NCI-H1105 treated with DMSO at 0.1 percent for 48 hours (cell line): ENCODE measurements at places on chromosomes 1 and 21.

DNA sequence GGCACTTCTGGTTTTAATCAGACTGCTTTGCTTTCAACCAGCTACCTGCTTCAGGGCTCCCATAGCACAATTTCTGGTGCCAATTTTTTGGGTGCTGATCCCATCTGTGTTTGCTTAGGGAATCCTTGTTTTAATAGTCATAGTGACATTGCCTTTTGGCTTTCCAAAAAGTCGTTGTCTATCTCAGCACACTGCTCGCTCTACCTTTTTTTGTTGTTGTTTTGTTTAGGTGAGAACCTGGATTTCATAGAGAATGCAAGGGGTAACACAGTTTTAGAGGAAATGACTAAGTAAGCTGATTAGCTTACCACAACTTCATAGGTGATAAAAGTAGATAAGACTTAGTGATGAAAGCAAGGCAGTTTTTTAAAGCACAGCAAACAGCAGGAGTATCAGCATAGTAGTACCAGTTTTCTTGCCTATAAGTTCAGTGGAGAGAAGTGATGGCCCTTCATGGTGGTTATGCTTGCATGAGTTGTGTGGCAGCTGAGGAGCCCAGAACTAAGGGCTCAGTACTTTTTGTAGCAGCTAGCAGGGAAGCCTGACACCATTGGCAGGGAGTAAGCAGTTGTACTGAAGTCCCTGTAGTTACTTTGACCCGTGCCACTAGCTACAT, 31.3 kb downstream of the NEK7 start:
- DNase-seq: no peak

DNA sequence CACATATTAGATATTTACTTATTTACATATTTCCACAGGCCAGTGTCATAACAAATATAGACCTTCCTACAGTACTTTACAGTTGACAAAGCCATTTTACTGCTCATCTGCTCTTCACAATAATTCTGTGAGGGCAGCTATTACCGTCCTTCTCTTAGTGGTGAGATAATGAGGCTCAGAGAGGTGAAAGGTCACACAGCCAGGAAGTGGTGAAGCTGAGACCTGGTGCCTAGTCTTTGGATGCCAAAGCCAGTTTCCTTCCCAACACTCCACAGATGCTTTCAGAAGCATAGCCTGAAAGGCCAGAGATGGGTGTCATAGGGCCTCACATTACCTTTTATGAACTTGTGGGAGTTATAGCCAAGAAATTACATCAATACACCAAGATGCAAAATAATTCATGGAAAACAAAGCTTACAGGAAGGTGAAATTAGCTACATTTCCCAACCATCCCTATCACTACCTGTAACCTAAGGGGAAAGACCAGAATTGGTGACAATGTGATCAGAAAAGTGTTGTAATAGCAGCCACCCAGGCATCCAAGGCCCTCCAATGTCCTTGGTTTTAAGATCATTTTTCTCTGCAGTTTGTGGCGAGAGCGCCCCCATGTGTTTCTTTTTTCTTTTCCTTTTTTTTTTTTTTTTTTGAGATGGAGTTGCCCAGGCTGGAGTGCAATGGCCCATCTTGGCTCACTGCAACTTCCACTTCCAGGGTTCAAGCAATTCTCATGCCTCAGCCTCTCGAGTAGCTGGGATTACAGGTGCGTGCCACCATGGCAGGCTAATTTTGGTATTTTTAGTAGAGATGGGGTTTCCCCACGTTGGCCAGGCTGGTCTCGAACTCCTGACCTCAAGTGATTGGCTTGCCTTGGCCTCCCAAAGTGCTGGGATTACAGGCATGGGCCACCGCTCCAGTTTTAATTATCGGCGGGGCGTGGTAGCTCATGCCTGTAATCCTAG, 26.5 kb upstream of the RPL11 start:
- DNase-seq: peak; percentile 39

DNA sequence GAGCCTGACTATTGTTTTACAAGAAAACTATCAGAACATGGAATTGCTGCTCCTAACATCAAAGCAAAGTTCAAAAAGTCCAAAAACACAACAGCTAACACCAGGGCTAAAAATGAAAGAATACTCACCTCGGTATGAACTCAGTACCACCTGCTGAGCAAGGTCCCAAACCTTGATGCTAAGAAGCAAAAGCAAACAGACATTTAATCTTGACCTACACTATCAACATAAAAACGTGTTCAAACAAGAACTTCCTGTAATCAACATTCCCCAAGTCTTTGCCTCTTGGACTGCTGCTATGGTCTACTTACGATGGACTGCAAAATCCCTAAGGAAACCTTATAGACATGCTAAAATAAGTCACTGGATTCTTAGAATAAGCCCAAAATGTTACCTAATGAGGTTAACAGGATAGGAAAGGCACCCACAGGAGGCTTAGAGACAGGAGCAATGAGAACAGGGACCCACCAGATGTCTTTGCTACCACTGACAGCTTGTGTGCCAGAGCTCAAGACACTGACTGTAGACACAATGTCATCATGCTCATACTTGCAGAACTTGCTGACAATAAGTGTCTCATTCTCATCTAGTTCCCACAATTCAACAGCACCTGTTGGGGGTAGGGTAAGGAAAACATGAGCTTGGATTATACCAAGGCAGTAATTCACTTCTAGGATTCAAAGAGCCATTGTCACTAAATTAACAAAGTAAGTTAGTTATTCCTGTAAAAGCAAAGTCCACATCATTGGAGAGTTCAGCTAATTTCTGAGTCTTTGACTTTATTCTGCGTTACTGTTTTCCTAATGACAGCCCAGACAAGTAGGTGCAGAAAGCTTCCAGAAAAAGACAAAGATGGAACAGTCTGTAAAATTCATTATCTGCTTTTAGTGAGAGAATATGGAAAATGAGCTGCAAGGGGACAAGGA, 1.8 kb downstream of the WDR77 start:
- DNase-seq: no peak

DNA sequence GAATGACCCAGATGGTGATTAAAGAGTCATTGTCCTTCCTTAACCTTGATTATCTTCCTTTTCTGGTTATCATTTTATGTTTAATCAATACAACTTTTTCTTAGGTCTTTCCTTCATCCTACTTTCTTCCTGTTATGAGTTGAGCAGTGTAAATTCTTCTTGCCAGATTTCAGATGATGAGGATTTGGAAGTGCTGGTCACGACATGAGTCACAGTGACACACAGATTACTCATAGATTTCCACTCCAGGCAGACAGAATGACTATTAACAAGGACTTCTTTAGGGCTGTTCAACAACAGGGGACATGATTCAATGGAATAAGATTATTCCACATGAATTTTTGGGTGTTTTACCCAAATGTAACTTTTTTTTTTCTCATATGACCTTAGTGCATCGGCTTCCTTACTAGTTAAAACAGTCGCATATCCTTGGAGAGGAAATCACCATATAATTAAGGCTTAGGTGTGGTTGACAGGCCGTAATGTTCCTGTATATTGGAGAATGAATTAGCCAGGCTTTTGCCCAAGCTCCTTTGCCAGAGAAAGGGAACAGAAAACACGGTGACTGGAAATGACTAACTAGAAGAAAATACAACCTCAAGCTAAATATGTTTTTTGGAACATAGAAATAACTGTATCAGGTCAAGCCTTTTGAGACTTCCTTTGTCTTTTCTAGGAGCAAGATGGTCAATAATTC, 44.2 kb downstream of the PRRX1 start:
- DNase-seq: no peak

GRCh38 chr1:83929184-83929583, 69.7 kb downstream of the TTLL7 start:
- no peak for DNase-seq

DNA sequence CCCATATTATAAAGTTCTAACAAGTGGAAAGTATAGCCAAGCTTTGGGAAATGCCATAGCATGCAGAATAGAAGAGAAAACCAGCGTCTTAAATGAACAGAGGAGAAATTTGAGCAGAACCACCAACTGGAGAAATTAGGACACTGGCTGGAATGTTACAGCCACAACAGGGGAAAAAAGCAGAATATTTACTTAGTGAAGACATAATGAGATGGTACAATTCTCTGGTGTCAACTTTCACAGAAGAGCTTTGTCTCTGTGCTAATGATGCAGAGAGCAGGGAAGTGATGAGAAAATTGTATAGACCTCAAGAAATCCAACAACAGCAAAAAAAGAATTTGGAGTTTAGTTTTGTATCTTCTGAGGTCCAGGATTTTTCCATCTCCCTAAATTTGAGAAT, 249.7 kb downstream of the KIF26B start:
- no peak for DNase-seq
